ENCODE measurements at places on chromosomes 13 and 19.

DNA sequence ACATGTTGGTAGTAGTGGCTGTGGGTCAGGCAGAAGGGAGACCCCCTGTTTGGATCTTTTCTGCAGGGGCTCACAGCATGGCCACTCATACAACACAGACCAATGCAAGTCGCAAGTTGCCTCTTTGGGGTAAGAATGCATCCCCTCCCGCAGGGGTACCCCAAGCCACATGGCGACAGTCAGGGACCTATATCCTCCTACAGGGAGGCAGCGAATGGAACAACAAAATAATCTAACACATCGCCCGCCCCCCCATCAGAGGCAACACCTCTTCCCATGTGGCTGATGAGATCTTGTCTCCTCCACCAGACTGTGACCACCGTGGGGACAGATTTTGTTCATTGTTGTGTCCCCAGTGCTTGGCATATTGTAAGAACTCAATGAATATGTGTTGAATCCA lies 40.7 kb upstream of the PNMA8B start:
- DNase-seq: no peak

DNA sequence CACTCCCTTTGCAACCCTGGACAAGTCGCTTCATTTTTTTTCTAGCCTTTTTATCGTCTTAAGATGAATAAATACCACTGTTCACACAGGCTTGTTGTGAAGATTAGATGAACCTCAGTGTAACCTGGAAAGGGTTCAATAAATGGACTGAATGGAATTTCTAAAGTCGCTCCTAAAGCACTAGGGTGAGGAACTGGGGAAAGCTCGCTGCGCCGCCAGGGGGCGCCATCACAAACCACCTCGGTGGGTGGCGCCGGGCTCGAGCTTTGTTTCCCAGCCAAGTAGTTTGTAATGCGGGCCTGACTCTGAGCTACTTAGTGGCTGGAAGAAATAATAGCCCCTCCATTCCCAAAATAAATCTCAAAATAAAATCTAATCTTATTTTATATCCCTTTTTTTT lies 2.2 kb upstream of the CEACAM6 start:
- DNase-seq: no peak

GRCh38 chr19:33667141-33667650 lies 45.4 kb downstream of the CHST8 start:
- DNase-seq: no peak

DNA sequence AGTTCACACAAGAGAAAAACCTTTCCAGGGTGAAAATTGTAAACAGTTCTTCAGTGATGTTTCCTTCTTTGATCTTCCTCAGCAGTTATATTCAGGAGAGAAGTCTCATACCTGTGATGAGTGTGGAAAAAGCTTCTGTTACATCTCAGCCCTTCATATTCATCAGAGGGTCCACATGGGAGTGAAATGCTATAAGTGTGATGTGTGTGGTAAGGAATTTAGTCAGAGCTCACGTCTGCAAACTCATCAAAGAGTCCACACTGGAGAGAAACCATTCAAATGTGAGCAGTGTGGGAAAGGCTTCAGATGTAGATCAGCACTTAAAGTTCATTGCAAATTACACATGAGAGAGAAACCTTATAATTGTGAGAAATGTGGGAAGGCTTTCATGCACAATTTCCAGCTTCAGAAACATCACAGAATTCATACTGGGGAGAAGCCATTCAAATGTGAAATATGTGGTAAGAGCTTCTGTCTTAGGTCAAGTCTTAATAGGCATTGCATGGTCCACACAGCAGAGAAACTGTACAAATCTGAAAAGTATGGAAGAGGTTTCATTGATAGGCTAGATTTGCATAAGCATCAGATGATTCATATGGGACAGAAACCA lies 6.9 kb downstream of the ZNF222 start:
- DNase-seq: no peak

GRCh38 chr13:101515504-101515903 lies 63.0 kb downstream of the ITGBL1 start:
- no peak for DNase-seq

- no peak for DNase-seq
Observed at GRCh38 chr13:19178901-19179593, 2.6 kb downstream of the TUBA3C start.

- DNase-seq: no peak
Observed at GRCh38 chr19:50178859-50179537, 15.9 kb upstream of the IZUMO2 start.

- no peak for DNase-seq
Observed at GRCh38 chr13:26619358-26619757, 61.9 kb downstream of the WASF3 start.

GRCh38 chr13:106425661-106426060 lies 109.8 kb downstream of the EFNB2 start:
- no peak for DNase-seq

GRCh38 chr19:1764729-1765128 lies 11.4 kb downstream of the ONECUT3 start:
- DNase-seq: no peak

DNA sequence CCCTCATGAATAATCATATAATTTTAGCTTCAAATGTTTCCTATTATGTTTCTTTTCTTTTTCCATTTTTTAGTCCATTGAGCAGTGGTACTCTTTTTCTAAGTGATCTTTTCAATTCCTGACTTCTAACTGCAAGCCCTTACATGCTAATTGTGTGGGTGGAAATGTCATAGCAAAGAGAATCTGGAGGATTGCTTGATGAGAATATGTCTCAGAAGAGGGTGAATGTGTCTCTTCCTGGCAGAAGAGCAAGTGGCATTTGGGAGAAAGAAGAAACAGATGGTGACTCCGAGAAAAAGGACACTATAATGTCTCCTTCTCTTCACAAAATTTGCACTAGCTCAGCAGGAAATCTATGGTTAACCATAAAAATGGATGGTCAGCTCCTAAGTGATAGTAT lies 2320.0 kb downstream of the PCDH9 start:
- no peak for DNase-seq

GRCh38 chr13:50359041-50359367 lies 343.8 kb downstream of the KCNRG start:
- no peak for DNase-seq

GRCh38 chr13:107358866-107359265 lies 790.9 kb upstream of the ARGLU1 start:
- no peak for DNase-seq
